ENCODE measurements at places on chromosomes 7 and 10.
A peak's percentile ranks its signal among the peaks of the same experiment; 100 is the strongest.

DNA sequence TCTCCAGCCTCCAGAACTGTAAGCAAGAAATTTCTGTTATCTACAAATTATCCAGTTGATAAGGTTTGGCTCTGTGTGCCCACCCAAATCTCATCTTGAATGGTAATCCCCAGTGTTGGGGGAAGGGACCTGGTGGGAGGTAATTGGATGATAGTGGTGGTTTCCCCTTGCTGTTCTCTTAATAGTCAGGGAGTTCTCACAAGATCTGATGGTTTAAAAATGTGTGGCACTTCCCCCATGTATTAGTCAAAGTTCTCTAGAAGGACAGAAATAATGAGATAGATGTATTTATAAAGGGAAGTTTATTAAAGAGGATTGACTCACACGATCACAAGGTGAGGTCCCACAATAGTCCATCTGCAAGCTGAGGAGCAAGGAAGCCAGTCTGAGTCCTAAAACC lies 56.2 kb upstream of the APBB1IP start:
- no peak for DNase-seq

DNA sequence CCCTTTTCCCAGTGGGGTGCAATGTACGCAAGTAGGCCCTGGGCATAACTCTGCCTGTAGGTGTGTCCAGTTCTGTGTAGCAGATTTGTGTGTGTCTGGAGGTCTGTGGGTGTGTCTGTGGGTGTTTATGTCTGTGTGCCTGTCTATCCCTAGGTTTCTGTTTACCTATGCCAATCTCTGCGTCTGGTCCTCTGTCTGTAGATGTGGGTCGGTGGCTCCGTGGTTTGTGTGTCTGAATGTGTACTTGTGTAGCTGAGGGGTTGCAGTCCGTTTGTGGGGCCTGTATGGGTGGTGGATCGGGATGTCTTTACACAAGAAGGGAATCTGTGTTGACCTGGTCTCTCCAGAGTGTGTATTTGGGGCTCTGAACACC lies 932 bp downstream of the NYAP1 start:
- no peak for DNase-seq

- peak; percentile 45 for DNase-seq
Observed at GRCh38 chr10:125060826-125061556, 99.4 kb downstream of the CTBP2 start.

DNA sequence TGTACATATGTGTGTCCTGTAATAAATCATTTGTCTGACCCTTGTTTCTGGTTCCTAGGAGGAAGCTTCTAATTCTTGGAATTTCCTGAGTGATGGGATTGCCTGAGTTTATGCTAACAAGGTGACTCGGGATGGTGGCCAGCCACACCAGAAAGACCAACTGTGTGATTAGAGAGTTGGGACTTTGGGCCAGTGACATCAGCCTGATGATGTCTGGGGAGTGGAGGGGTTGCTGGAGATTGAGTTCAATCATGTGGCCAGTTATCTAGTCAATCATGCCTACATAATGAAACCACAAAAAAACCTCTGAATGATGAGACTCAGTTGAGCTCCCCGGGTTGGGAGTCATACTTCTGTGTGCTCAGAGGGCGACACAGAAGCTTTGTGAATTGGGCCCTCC lies 23.5 kb upstream of the CARD11 start:
- no peak for DNase-seq

GRCh38 chr10:106076496-106076895 lies 1088.0 kb downstream of the SORCS1 start:
- no peak for DNase-seq

GRCh38 chr7:18393465-18394118 lies 102.0 kb upstream of the HDAC9 start:
- no peak for DNase-seq

DNA sequence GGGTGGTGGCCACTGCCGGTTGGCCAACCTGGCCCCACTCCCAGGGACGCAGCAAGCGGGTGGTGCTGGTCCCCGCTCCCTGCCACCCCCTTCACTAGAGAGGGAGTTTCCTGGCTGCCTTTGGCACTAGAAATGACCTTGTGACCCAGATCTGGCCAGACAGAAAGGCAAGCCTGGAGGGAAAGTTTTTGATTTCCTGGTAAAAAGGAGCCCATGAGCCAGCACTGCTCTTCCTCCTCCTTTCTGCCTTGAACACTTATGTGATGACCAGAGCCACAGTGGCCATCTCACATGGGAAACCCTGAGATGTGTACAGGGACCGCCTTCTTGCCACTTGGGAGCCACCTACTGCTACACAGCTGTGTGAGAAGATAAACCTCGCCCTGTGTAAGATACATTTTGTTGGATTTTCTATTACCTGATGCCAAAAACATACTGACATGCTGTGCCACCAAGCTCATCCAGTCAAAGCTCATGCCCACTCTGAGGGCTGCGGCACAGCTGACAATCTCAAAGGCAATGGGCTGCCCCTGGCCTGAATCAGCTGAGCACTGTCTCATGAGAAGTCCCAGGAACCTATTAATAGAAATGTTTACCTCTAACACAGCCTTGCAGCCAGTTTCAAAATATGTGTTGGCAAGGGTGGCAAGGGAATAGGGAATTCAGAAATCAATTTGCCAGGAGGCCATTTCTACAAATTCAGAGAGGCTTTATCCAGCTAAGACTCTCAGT lies 94.0 kb downstream of the CYTH3 start:
- no peak for DNase-seq

GRCh38 chr10:7457478-7458316 lies 46.9 kb upstream of the SFMBT2 start:
- DNase-seq, result no peak

GRCh38 chr7:118245267-118246040 lies 20.9 kb downstream of the ANKRD7 start:
- DNase-seq, result no peak

GRCh38 chr10:35423505-35424306 lies 87.4 kb downstream of the CCNY start:
- no peak for DNase-seq

GRCh38 chr10:31707093-31708039 lies 221.3 kb downstream of the ARHGAP12 start:
- peak; percentile 51 for DNase-seq

- peak; percentile 47 for DNase-seq
Observed at GRCh38 chr10:31808258-31809218, 120.1 kb downstream of the ARHGAP12 start.

- no peak for DNase-seq
Observed at GRCh38 chr7:1593091-1593866, 23.4 kb upstream of the PSMG3 start.

DNA sequence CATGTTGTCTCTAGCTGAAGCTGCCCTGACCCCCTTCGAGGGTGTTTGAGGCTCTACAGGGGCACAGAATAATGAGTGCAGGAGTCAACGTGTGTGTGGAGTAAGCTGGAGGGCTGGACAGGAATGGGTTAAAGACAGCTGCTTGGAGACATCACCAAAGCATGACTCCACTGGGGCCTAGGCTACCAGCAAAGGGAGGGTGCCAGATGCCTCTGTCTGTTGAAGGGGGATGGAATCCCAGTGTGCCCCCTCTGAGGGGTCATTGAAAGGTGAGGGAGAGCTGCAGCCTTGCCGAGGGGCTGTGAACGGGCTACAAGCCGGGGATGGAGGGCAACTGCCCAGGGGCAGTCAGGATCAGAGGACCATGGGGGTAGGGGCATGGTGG lies 51.7 kb upstream of the PODXL start:
- no peak for DNase-seq

DNA sequence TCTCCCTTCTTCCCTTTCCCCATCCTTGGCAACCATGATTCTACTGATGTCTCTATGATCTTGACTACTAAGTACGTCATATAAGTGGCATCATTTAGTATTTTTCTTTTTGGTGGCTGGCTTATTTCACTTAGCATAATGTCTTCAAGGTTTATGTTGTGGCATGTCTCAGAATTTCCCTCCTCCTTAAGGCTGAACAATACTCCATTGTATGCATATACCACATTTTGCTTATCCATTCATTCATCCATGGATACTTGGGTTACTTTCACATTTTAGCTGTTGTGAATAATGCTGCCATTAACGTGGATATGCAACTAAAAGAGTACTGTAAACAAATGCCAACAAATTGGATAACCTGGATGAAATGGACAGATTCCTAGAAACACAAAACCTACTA lies 60.8 kb downstream of the BMPR1A start:
- no peak for DNase-seq

DNA sequence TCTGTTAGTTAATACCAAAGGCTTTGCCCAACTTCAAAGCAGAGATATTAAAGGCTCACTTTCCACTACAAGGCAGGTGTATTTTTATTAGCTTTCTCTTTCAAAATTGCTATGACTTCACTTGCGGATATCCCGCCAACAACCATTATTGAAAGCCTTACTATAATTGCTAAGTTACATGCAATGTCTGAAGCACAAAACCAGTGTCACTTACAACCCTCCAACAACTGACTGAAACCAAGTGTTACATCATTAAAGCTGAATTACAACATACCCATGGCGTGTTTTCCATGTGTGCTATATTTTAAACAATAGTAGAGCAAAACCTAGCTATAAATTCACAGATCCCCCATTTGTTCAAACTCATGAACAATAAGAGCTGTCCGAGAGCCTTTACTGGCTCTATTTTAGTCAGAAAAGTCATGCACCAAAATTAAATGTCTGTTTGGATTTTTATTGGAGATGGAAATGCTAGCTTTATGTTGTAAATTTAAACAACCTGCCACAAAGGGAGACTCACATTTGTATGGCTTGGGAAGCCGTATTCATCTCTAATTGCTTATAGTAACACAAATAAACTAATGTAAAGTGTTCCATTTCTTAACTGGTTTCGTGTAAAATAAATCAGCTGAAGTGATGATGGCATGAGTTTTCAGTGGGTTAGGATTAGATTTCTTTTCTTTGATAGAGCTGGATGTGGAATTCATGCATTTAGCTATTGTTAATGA lies 227.1 kb downstream of the AGMO start:
- DNase-seq, result no peak

GRCh38 chr10:124474514-124475070 lies 13.0 kb downstream of the LHPP start:
- no peak for DNase-seq

DNA sequence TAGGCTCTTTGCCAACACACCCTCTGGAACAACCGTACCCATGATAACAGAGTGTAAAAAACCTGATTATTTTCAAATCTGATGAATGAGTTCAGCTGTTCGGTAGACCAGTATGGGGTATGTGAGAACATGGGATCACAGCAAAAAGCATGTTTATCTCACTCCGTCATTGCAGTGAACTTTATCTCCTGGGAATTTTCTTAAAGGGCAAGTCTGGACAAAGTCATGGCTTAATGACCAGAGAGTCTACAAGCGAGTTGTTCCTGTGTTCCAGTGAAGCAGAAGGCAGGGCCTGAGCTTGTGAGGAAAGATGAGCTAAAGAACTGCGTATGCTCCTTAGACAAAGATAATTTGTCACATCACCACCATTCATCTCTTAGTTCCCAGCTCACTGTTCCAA lies 219.7 kb downstream of the TRIL start:
- no peak for DNase-seq

DNA sequence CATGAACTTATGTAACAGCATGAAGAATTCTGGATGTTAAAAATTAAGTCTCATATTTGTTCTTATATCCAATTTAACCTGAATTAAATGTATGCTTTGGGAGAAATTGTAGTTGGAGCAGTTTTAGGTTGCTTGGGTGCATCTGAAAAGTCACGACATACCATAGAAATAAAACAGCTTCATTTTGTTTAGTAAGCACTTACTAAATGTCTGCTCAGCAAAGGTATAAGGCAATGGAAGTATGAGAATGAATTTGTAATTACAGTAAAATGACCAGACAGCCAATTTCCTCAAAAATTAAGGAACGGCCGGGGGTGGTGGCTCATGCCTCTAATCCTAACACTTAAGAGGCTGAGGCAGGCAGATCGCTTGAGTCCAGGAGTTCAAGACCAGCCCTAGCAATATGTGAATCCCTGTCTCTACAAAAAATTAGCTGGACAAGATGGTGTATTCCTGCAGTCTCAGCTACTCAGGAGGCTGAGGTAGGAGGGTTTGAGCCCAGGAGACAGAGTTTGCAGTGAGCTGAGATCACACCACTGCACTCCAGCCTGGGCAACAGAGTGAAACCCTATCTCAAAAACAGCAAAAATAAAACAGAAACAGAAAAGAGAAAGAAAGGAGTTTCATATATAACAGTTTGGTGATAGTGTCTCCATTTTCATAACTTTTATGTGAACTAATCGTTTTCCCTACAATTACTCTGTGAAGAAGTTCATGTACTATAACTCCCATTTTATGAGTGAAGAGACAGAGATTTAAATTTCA lies 47.2 kb upstream of the KLF6 start:
- no peak for DNase-seq

GRCh38 chr10:17783751-17784150 lies 25.4 kb upstream of the MRC1 start:
- DNase-seq, result no peak

GRCh38 chr7:26200038-26200443 lies 505 bp downstream of the HNRNPA2B1 start:
- DNase-seq, result peak; percentile 69

- no peak for DNase-seq
Observed at GRCh38 chr10:66881814-66882213, 44.0 kb upstream of the LRRTM3 start.

DNA sequence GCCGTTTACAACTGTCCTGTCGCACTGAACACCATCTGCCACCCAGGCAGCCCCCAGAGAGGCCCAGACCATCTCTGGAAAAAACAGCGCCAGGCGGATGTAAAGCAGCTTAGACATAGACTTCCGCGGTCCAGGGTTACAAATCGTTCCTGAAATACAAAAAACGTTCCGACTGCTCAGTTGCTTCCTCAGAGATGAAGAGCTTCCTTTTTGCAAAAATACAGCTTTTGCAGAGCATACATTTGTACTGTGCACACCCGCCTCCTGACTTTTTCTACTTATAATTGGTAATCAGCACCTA lies 11.4 kb downstream of the DAGLB start:
- no peak for DNase-seq

DNA sequence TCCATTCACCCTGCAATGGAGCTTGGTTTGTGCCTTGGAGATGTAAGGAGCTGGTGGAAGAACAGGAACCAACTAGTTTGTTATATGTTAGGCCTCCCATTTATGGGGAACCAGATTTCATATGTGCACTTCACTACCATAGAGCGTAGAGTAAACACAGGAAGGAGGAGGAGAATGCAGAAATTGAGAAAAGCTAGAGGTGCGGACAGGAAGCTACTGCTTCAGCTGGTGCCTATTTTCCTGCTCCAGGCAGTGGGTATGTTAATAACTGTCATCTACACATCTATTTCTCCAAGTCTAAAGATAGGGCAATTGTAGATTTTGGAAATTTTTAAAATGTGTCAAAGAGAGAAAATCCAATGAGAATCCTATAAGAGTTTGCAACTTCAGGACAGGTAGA lies 482.2 kb downstream of the PLXDC2 start:
- no peak for DNase-seq

Data from neuronal stem cell (in vitro differentiated cells).